Activated CD4-positive, CD25-positive, alpha-beta regulatory T cell treated with anti-CD3 and anti-CD28 coated beads, Interleukin-2, amount 50 U/mL, for 24 hours (primary cell): ENCODE measurements at places on chromosomes 2 and 18.

DNA sequence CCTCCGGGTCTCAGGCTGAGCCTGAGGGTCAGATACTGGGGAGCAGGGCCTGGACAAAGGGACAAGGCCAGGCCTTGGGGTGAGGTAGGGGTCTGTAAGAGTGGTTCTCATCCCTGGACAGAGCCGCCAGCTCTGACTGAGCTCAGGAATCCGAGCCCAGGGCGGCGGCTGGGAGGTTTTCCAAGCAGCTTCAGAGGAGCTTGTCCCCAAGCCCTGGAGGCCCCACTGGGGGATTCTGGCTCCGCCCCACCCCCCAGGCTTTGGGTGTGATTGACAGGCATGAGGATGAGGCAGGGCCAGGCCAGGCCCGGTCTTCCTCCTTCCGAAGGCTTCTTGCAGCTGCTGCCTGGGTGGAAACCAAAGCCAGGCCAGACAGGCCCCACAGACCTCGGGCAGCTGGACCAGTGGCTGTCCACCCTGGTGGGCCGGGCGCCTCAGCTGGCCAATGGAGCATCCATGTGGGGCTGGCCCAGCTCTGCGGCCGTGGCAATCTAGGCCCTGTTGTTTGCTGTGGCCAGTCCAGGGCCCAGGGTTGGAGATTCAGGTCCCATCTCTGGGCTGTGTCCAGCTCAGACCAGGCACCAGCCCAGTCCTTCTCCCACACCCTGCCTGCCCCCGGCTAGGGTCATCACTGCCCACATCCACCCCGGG is 23.1 kb upstream of the GPC1 start:
- no peak for ATAC-seq

GRCh38 chr2:235168174-235168979 is 216.6 kb downstream of the SH3BP4 start:
- no peak for ATAC-seq

GRCh38 chr2:227870710-227871374 is 589 bp upstream of the DAW1 start:
- no peak for ATAC-seq

- peak; percentile 72 for ATAC-seq
Measured at GRCh38 chr2:226423498-226423960, 376.1 kb downstream of the IRS1 start.

DNA sequence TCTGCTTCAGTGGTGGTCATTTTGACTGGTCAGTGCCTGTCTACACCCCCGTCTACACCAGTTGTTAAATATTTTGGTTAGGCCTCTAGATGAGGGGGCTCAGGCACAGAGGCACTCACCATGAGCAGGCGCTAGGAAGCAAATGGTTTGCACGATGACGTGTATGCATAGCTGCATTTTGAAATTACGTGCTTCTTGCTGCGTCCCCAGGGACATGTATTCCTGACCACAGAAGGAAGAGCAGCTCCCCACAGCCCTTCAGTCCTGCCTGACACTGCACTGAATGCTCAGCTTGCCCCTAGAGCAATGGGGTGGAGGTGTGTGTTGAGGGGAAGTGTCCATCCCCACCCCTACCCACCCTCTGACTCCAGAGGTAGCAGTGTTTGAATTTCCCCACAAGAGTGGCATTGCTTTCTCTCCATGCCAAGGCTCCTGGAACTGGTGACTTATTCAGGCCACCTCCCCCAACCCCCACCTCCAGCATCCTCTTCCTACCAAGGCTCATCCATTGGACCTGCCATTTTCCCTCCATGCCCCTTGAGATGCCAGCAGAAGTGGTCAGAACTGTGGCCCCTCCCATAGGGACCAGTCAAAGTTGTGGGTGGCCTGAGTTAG is 11.4 kb upstream of the ZAP70 start:
- no peak for ATAC-seq

GRCh38 chr18:31760695-31761094 is at the start of gene SLC25A52:
Gene SLC25A52 (minus strand): TSS chr18:31760880. CDS start chr18:31760661, 219 bp downstream.
- ATAC-seq, result no peak

DNA sequence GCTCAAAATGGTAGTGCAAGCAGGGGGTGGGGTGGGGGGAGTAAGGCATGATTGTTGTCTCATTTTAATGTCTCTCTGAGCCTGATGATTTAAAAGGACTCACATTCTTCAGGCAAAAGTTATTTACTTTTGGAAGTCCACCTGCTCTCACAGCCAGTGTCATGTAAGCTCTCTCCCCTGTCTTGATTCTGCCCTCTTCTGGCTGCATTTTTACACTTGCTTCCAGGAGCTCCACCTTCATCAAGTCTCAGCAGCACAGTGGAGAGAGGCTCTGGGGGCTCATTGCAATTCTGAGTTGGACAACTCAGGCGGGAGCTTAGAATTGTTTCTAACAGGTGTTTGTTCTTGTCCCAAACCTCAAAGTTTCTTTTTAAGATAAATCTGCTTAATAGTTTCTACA is 39.2 kb downstream of the GNAL start:
- no peak for ATAC-seq

DNA sequence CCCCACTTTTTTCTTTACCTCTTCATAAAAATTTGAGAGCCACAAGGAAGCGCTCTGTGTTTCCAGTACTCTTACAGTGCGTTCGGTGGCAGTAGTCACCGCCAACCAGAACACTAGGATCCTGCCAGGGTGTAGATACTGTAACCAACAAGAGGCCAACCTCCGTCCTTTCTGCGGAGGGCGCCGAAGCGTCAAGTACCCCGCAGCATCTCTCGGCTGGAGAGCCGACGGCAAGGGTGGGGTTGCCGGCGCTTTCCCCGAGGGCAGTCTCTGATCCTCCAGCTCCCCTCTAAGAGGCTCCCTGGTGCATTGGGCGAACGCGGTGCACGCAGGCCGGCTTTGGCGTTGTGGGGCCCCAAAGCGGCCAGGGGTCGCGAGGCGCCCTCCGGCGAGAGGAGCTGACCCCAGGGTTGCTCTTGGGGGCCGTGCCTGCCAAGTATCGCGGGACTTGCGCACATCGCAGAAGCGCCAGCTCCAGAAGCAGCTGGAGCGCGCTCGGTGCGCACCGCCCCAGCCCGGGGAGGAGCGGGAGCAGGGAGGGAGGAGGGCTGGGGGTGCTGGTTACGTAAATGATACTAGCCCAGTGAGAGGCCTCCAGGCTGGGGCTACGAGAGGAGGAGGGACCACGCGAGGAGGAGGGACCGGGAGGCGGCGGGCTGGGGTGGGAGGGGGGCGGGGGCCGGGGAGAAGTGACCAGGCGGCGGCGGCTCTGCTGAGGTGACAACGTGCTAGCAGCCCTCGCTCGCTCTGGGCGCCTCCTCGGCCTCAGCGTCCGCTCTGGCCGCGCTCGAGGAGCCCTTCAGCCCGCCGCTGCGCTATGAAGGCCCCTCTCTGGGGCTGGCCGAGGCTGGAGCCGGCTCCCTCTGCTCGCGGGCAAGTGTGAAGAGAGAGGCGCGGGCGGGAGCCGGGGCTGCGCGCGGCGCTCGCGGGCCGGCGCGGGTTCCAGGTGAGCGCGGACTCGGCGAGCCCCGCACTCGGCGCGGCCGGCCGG is at the start of gene GALNT13:
GALNT13 (plus strand) TSS at position 692 of the 991 bp plus-strand sequence.
- no peak for ATAC-seq

DNA sequence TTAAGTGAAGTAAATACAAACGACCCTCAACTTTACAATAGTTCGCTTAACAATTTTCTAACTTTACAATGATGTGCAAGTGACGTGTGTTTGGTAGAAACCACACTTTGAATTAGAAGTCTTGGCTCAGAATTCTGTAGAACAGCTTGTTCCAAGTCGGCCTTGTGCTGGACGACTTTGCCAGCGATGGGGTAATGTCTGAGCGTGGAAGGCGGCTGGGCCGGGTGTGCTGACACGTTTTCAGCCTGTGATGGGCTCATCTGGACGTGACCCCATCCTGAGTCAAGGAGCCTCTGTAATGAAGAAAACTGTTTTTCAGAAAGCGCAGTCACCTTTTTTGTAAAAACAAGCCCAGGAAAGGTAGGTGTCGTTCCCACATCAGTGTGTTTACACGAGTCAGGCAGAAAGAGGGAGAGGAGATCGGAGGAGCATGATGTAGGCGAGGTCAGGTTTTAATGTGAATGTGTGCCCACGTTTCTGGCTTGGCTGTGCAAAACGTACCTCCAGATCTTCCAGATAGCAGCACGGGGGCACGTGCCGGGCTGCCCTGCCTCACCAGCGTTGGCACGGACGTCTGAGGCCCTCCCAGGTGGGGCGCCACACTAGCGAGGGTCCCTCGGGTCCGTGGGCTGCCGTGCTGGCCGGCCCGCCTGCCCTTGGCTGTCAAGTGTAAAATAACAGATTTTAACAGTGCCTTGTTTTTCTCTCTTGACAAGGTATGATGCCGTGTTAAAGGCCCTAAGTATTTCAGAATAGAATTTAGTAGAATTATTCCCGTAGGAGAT is 54.6 kb downstream of the CTDP1 start:
- no peak for ATAC-seq

DNA sequence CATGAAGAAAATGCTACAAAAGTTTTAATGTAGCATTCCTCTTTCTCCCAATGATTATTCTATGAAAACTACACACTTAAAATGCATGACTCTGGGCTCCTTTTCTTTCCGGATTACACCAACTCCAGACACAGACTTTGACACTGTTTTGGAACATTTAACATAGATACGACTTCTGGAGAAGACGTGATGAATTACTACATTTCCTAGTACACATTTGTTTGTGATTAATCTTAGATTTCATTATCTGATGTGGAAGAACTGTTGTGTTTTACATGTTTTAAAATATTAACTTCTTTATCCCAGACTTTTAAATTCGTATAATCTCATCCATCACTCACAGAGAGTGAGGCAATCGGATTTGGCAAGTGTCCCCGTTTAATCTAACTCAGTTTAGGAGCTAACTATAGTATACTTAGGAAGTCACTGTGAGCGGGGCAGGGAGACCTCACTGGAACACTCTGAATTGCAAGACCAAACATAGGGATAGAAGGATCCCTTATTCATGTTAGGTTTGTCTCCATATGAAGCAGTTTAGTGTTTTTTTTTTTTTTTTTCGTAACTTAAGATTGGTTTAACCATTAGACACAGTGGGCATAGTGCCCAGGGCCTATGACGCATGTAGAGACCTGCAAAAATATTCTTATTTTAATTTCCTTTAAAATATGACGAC is 66.7 kb downstream of the PDE1A start:
- no peak for ATAC-seq

GRCh38 chr18:76386886-76387285 is 108.2 kb downstream of the ZNF516 start:
- ATAC-seq, result no peak

- no peak for ATAC-seq
Measured at GRCh38 chr2:65711863-65712262, 279.5 kb upstream of the SPRED2 start.

DNA sequence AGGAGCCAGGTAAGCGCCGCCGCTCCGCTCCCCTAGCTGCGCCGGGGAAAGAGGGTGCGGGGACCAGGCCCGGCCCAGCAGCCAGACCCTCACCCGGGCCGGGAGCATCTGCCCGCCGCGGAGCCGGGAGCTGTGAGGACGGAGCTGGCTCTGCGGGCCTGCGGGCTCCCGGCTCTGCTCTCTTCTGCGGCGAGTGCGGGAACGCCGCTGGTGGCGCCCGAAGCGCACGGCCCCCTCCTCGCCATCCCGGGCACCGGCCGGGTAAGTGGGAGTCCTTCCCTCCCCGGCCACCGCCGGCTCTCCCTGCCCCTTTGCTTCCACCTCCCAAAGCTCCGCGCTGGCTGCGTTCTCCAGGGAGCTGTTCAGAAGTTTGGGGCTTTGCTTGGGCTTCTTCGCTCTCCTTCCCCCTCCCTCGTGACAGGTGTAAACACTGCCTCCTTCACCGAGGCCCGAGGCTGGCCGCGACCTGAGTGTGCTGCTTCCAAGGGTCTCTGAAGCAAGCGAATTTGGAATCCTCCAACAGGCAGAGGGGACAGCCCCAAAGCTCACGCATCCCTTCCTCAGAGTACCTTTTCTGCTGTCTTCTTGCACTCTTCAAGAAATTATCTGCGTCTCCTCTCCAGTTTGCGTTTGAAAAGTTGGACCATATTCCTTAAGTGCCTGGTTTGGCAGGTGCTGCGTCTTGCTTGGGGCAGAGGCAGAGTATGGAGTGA is 632 bp downstream of the AFTPH start:
- peak; percentile 5 for ATAC-seq

- ATAC-seq, result no peak
Measured at GRCh38 chr2:120564213-120565094, 171.2 kb upstream of the GLI2 start.

DNA sequence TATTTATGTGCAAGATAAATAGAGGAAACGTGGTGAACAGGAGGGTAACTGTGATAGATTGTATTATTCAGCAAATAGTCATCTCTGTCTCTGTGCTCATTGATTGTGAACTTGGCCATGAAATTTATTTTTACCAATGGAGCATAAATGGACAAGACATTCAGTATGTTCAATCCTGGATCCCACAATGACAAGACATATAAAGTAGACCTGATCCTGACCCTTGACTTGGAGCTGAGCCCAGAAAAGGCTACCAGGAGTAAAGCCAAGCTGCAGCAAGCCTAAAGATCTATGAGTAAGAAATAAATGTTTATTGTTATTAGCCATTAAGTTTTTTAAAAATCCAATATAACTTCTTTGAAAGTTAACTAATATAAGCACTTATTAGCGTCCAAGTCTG is 531.2 kb downstream of the PIK3C3 start:
- no peak for ATAC-seq

DNA sequence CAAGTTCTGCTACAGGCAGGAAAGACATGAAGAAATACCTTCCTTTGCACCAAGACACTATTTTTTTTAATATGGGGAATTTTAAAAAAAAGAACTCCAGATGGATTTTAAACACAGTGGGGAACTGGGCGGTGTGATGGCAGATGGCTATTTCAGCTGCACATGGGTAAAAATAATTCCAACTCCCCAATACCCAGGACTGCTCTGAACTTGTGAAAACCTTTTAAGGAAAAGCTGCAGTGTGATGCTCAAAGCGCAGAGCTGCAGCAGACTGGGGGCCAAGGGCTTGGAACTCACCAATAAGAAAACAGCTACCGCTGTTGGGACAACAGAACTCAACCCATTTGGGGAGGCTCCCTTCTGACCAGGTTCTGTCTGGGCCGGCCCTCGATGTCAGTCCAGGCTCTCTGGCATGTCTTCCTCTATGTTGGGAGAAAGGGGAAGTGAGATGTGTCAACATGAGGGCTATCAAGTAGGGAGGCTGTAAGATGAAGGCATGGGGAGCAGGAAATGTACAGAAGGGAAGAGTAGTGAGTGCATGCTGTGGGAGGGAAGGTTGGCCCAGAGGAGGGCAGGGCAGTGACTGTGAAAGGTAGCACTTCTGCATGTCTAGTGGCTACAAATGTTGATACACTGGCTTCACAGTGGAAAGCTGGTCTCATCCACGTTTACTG is 64.0 kb upstream of the SLC14A2 start:
- ATAC-seq, result no peak

DNA sequence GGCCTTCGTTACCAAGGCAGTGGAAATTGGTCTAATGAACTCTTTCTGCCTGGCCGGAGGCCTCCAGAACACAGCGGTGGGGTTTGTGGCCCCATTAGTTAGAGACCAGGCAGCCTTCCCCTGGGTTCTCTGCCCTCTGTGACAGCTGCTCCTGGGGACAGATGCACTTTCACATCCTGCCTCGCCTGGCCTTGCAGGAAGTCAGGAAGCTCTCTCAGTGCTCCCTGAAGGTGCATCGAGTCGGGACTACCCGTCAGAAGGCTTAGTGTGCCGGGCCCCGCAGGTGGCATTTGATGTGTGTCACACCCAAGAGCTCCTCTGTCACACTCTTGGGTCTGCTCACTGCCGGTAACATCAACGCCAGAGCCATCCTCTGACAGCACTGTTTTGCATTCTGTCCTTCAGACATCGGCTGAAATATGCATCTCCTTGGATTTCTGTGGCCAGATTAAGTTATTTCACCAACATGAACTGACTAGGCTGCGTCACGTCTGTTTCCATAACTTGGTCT is 158.3 kb downstream of the LDLRAD4 start:
- peak; percentile 68 for ATAC-seq
